Motor neuron (in vitro differentiated cells): ENCODE measurements at places on chromosomes 4 and X.

DNA sequence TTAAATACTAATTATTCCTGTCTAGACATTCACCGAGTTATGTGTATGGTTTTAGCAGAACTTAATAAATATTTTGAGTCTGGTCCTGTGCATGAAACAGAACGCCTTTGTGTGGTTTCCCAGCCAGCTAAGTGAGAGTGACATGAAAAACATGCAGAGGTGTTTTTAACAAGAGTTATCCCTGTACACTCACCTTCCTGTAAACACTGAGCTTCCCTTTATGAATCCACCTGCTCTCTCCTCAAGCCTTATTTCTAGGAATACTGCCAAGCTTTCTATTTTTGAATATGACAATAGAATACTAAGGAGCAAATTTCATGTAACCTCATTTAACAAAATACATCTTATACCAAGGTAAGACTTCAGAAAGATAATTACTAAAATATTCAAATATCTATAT lies 270.3 kb upstream of the CTSO start:
- ATAC-seq, result no peak

DNA sequence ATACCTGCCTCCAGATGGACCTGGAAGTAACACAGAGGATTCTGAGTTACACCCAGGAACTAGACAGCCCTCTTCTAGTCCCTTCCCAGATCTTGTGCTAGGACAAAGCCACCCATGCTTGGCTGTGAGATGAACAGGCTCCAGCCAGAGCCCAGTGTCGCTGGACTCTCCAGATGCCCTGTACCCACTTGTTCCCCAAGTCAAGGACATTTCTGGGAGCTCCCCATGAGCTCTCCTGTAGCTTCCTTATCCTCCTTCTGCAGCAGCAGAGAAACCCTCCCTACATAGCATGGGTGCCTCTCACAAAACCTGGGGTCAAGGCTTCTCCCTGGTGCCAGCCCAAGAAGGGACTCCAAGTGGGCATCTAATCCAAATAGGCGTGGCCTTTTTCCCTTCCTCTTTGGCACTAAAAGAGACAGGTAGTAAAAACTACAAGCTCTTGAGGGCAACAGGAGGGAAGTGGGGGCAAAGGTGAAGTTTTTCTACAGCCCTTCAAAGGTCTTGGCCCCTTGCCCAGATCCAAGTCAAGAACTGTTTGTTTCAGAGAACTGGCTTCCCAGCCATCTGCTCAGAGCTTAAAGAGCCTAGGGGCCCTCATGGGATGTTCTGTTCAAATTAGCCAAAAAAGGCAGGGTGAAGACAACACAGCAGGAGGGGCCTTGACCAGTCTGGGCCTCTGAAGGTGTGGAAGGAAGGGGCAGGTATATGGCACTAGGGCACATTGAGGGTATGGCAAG lies 8.5 kb upstream of the ERCC6L start:
- ATAC-seq, result no peak

DNA sequence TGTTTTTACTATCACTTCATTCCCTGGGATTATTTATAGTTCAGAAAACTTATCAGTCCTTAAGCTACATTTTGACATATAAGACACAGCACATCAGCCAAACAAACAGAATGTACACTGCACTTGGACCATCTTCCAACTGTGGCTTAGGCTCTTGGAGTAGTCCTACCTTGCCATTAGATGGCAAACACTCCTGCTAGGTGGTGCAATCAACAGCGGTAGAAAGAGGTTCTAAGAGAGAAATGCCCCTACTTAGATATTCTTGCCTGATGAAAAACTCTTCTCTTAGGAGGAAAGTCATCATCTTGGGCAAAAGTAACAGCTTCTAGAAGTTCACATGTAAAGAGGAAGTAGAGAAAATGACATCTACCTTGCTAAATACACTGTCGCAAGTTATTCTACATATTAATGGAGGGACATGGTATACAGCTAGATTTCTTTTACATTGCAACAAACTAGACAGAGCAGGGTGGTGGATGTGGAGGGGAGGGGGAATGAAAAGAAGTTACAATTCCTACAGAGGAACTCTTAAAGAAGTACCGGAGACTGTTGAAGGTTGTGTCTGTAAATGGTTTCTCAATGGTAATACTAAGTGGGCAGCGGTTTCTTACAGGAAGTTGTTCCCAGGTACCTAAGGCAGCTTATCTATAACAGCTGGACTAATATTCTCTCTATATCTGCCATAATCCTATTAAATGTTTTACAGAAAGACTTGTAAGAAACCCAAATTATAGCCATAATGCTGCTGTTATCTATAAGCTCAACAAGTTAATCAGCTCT lies 8.1 kb upstream of the STPG2 start:
- no peak for ATAC-seq

GRCh38 chr4:1049591-1049905 lies 38.1 kb downstream of the FGFRL1 start:
- no peak for ATAC-seq

GRCh38 chr4:139798456-139798855 lies 132.8 kb downstream of the MGST2 start:
- no peak for ATAC-seq
